ENCODE measurements at places on chromosomes 2 and 18.

DNA sequence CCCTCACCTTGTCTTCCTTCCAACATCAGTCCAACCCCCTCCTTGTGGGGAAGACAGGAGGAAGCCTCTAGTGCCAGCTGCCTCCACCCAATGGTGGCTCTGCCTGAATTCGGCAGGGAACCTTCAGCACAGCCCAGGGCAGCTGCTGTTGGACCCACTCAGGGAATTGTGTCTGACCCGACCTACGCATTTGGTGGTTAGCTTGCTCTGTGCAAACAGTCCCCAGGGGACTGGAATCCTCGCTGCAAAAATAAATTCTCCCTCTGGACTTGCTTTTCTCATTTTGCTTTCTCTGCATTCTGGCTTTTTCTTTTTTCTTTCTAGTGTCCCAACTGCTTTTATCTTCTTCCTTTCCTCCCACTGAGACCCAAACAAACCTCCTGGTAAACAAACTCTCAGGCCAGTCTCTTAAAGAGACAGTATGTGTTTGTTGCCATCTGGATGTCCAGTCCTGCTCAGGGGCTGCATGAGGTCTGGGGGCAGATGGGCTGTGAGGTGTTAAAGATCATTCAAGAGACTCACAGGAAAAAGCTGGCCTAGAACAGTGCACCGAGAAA, 137.7 kb upstream of the HAAO start:
- DNase-seq = peak; percentile 80

DNA sequence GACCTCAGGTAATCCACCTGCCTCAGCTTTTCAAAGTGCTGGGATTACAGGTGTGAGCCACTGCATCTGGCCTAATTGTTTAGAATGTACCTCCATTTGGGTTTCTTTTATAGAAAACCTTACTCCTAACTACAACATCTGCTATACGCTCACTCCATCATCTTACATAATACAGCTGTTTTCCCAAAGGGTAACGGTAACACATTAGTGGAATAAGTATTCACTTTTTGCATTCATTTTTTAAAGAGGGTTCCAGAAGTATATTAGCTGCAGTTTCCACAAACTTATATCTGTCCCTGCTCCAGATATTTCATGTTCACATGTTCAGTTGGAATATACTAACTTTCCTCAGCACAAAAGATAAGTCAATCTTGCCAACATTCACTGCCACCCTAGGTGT, 640.1 kb upstream of the FSHR start:
- DNase-seq = no peak

DNA sequence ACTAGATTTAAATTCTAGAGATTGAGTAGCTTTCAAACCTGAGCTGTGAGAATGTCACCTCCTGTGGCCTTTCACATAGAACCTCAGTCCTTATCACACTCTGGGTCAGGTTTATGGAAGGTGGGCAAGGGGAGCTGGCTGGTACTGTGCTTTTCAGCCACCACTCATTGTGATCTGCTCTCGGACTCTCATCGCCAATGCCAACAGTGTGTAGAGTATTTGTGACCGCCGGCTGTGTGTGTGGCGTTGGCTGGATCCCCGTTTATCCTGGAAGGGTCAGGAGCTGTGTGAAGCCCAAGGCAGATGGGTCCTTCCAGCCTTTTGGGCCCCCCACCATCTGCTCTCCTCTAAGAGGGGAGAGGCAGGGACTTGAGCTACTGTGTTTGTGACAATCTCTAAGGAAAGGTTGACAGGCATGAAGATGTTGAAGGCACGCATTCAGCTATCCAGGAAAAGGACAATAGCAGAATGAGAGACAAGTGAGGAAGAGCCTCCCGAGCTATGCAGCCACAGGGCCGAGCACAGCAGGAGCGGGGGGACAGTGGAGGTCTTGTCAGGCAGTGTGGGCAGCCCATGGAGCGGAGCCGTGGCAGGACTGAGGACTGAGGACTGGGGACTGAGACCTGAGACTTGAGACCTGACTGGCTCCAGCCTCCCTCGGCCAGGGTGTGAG, 107.1 kb upstream of the TPO start:
- no peak for DNase-seq

DNA sequence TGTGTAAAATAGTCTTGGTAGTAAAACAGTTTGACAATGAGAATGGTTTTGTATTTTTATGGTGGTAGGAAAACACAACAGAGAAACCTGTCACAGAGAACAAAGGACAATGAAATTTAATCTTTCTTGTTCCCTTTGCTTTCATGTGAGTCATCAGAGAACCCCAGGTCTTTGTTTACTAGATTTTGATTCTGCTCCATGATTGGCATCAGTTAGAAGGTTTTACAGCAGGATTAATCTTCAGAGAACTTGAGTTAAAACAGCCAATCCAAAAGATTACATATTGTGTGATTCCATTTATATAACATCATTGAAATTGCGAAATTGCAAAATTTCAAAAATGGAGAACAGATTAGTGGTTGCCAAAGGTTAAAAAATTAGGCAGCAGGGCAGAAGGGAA, 2.5 kb downstream of the APLF start:
- DNase-seq = no peak

DNA sequence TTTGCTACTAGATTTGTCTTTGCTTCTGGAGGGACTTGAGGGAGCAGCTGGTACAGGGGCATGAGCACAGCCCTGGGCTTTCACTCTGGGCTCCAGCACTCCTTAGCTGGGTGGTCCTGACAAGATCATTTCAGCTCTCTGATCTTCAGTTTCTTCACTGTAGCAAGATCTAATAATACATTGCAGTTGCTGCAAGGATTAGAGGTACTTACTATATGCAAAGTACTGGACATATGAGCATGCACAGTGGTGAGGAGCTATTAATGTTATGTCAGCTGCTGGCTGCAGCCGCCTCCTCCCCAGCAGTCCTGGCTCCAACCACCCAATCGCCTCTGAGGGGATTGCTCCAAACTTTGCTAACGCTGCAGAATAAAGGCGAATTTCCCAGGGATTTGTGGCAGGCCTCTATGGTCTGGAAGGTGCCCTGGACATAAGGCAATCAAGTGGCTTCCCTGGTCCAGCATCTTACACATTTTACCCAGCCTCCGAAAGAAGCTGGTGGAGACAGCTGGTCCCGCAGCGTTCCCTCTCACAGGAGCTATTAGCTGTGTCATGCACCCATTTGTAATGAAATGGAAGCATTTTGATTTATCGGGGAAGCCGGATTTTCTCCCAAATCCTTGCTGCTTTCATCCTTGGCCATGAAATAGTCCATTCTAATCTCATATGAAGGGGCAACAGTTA, 96.7 kb downstream of the RHOB start:
- peak; percentile 97 for DNase-seq

DNA sequence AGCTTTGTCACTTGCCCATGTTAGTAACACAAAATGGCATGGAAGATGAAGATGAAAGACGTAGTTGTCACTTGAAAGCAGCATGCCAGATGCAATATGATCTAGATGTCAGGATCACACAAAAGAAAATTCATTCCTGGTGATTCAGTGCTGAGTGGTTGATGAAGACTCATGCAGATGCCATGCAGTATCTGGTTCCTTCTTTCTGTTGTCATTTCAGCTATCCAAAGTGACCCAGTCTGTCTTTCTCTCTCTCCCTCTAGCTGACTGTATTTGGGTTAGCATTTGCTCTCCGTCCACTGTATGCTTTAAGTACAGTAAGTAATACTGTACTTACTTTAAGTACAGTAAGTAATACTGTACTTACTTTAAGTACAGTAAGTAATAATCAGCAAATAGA, 50.4 kb downstream of the TTN start:
- DNase-seq = no peak

DNA sequence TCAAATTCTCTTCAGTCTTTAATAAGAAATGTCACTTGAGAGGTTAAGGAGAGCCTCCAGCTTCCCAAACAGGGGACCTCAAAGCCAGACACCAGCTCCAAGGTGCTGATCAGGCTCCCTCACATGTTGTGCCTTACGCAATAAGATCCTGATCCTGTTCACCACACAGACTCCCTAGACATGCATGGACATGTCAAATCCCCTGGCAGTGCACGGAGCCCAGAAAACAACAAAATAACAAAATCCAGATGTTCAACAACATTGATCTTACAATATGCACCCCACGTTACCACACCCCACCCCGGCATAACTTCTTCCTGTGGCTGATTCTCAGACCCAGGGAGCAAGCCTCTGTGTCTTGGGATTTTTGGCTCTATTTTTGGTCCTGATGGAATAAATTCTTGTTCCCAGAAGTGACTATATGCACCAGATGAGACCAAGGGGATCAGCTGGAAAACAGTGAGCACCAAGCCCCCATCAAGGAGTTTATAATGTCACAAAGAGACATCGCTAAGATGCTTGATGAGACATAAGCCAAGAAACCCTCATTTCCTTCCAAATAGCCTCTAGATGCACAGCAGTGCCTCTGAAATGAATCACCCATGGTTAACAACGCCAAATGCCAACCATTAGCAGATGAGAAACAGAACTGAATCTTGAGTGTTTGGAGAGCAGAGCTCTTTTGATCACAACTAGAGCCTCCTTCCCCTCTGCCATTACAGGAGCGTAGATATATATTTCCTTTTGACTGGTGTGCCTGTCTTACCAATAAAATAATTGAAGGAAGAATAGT, 198.2 kb downstream of the PRKCE start:
- no peak for DNase-seq

- no peak for DNase-seq
These were observed 29.1 kb upstream of the TANK start for GRCh38 chr2:161131074-161131680.

DNA sequence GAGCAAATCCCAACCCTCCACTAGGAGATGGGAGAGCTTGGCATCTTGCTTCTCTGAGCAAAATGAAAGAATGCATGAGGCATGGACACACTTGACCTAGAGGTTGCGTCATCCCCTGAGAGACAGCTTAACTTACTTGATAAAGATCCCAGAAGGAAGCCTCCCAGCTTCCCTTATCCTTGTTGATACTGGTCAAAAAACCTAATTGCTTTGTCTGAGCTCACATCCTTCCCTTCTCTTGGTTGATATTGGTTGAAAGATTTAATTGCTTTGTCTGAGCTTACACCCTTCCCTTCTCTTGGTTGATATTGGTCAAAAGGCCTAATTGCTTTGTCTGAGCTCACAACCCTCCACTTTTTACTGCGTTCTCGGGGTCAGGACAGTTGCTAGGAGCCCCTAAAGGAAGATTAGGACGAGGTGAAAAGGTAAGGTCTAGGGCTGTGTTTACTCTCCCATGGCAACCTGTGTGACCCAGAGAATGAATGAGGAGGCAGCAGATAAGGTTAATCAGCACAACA, 12.2 kb upstream of the BOD1L2 start:
- DNase-seq = no peak

DNA sequence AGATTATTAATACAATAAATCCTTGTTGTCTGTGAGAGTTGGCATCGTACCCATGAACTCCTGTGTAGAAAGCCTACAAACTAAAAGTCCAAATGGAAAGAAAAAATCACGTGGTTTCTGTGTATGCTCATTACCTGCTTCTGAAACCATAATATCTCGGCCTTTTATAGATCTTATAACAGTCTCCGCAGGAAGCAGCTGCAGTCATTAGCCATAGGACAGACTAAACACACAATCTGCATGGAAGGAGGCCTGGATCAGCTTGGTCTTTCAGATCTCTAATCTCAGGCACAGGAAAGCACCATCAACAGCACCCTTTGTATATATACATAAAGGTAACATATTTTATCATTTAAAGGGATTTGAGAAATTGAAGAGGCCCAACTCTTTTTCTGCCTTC, 508.9 kb upstream of the TCF4 start:
- DNase-seq = no peak

GRCh38 chr2:48479915-48480314, 50.0 kb upstream of the STON1 start:
- DNase-seq = no peak

DNA sequence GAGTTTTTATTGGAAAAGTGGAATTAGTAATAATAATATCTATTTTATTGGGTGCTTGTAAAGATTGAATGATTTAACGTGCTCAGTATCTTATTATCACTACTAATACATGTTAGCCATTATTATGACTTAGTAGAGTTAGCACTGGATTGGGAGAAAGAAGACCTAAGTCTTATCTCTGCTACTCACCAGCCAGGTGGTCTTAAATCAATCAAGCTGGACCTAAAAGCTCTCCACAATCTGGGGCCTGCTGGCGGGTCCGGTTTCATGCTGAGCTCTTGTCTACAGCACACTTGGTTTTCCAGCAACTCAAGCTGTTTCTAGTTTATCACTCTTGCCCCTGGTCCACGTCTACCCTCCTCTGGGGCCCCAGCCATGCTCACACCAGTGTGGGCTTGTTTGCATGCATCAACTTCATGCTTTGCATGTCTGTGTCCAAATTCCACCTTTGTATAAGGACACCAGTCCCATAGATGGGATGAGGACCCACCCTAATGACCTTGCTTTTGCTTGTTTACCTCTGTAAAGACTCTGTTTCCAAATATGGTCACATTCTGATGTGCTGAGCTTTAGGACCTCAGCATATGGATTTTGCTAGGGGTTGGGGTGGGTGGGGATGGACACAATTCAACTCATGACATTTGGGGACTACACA, 363.1 kb downstream of the LPIN1 start:
- DNase-seq = no peak

- peak; percentile 82 for DNase-seq
These were observed 32.3 kb downstream of the DNMT3A start for GRCh38 chr2:25309402-25309801.

GRCh38 chr2:120948662-120949011, 213.0 kb downstream of the GLI2 start:
- no peak for DNase-seq

GRCh38 chr2:185664384-185664783, 74.2 kb upstream of the FSIP2 start:
- no peak for DNase-seq
